Mesothelial cell of epicardium (in vitro differentiated cells): ENCODE measurements at places on chromosomes 5 and 9.

DNA sequence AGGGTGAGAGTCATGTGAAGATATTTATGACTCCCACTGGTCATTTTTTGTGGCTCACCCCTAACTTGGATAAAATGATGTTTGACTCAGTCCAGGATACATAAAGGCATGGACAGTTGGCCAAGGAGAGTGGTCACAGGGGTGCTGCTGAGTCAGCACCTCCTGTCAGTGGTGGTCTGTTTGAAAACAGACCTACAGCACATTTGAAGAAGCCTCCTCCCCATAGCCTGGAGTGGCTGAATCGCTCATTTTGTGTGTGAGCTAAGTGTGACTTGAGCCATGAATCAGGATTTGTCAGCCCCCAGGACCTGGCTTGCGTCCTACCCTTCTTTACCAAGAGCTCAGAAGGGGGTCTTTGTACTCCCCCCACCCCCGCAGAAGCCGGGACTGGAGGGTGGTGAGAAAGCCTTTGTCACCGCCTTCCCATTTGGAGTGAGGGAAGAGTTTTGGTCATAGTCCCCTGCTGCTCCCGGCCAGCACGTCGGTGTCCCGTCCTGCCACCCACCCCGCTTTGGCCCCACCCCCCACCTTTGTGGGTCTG lies 35.6 kb downstream of the TRIO start:
- no peak for DNase-seq

GRCh38 chr5:178131446-178131996 lies 707 bp downstream of the RMND5B start:
- DNase-seq, result no peak

DNA sequence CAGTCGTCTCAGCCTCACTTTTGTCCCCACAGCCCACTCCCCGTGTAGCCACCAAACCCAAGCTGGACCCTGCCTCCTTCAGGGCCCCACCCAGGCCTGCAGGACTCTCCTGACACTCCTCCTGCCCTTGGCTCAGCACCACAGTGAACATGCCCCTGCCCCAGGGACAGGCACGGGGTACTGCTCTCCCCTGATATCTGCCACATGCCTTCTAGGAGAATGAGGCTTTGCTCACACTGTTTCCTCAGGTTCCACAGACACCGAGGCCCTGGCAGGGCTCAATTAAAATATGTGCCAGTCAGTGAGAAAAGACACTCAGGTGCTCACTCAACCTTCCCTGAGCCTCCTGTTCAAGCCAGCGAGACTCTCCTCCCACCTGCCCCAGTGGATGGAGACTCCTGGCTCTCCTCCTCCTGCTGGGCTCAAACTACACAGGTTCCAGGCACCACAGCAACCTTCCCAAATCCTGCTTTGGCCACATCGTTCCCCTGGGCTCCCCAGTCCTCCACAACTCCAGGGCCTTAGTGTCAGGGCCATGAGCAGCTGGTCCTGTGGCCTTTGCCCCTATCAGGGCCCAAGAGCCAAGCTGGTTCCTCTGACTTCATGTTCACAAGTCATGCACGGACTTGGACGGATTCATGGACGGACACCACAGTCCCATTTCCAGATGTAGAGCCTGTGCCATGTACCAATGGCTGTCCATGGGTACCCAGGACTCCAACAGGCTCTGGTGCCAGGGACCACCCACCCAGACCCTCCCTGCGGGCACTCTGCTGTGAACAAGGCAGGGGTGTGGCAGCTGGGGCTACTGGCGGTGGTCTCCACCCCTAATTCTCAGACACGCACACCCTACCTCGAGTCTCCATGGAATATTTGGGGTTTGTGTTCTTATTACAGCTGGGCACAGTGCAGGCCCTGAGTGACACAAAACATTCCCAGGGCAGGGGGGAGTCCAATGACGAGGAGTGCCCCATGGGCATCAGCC lies 36.6 kb downstream of the BICD2 start:
- no peak for DNase-seq

DNA sequence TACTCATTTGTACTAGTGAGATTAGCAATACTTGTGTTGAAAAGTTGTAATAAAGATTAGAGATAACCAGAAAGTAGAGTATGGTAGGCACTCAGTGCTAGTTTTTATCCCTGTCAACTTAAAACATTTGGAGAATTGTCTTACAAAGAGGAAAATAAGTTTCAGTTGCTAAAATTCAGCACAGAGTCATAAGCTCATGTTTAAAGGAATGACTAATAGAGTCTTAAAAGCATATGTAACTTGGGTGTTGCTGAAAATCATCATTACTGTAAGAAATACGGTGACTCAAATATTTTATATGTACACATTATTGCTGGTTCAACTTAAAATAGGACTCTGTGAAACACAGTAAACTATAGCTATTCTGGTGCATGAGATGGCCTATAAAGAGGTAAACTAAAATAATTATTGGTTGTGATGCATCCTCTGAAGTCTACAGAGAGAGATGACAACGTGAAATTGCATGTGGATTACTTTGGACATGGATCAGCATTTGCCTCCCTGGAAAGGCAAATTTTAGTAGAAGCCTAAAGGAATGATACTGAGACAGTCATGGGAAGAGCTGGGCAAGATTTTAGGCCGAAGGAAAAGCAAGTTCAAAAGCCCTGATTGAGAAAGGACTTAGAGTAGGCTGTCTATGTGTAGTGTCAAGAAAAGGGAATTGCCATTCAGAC lies 34.6 kb downstream of the SGCD start:
- DNase-seq, result no peak

DNA sequence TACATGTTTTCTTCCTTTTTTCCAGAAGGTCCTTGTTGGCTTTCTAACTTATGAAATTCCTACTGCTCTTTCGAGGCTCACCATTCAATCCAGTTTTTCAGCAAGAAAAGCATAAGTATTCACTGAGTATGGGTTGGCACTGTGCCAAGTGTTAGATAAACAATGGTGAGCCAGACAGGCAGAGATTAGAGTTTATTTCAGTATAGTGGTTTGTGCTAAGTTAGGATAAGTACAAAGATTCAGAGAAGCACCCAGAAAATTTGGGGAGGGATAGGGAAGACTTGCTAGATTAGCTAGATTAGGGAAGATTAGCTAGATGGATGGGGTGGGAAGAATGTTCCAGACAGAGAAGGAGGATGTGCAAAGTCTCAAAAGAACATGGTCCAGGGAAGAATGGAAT lies 122.9 kb downstream of the OXCT1 start:
- DNase-seq, result no peak

DNA sequence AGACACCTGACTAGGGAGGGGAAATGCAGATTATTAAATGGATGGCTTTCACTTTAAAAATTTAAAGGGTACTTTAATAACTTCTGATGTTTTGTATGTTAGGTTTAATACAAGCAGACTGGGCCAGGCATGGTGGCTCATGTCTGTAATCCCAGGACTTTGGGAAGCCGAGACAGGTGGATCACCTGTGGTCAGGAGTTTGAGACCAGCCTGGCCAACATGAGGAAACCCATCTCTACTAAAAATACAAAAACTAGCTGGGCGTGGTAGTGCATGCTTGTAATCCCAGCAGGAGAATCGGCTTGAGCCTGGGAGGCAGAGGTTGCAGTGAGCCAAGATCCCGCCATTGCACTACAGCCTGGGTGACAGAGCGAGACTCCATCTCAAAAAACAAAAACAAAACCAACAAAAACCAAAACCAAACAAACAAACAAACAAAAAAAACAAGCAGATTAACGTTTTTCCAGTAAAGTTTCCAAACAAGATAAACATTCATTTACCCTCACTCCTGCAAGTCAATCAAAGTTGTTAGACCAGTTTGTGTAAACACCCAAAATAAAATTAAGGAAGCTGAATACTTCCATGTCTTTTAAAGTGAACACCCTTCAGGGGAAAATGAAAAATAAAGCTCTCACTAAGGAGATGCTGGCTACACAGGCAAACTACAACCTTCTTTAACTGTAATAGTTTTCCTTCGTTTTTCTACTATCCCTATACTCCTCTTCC lies 14.1 kb downstream of the ETF1 start:
- DNase-seq, result no peak
